Fibroblast of skin of left biceps (primary cell): ENCODE measurements at places on chromosomes 3 and 15.

DNA sequence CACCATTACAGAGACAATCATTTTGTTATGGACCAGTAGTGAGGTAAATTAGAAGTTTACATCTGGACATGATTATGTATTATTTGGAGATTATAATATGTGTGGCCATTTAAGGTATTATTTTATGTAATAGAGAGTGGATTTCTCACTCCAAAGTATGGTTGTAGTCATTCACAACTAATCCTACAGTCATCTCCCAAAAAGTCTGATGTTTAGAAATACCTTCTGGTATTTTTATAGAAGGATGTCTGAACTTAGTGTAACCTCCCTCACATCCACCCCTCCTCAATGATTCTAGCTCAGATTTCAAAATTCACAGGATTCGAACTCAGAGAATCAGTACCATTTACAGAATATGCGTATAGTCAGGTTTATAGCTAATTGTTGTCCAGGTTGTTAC is 346.6 kb upstream of the MEIS2 start:
- peak; percentile 12 for DNase-seq

DNA sequence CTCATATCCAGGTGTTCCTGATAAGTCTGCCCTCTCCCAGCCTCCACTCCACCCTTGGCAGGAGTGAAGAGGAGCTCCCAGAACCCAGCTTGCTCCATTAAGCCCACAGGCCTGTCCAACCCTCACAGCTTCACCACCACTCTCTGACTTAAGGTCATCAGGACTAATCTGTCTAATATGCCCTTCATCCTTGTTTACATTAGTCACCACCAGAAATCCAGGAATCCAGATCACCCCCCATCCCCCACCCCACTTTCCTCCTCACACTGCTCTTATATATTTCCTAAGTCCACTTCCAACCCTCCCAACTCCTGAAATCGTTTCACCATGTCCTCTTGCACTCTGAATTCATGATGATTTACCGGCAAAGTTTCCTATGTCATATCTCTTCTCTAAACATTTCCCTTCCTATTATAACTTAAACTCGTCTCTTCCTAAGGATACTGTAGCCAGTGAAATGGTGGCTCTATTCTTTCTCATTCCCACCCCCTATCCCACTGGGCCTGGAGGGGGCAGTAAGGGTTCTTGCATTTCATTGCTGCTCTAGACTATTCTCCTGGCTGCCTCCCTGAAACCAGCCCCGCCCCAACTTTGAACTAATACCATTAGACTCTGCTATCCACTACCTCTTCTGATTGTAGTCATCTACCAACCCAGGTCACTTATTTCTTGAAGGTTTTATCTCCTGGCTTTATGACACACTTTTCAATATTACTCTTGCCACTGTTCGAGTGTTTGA is 43.4 kb downstream of the PPP2R3A start:
- no peak for DNase-seq

DNA sequence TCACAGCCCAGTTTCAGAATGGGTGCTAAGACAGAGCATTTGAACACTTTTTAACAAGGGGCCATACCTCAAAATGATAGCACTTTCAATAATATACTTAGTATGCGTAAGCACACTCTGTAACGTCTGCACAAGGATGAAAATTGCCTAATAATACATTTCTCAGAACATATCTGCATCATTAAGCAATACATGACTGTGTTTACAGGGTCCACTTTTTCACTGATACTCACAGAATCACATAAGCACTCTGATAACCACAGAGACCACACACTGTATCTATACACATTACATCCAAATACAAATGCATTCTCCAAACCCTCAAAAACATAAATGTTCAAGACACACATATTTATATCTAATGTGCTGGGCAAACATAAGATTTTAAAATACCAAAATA is 79.8 kb downstream of the NR1I2 start:
- DNase-seq: no peak

- no peak for DNase-seq
Observed at GRCh38 chr15:95196176-95196915, 965.0 kb downstream of the MCTP2 start.

DNA sequence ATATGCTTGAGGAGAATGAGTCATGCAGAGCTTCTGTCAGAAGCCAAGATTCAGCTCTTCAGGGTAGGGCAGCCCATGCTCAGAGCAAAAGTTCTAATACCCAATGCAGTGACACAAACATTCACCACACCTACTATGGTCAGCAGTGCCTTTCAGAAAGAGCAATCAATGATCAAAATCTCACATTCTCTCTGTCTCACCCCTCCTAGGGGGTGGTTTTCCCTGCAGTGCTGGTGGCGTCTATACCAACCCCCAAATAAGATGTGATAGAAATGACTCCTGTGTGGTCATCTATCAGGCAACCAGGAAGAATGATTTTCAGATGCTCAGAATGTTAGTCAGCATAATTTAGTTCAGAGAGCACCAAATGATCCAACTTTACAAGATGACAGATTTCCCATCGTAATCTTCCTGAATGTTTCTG is 385.3 kb downstream of the NTRK3 start:
- DNase-seq: peak; percentile 47

GRCh38 chr15:74007820-74008371 is 13.4 kb downstream of the PML start:
- no peak for DNase-seq

DNA sequence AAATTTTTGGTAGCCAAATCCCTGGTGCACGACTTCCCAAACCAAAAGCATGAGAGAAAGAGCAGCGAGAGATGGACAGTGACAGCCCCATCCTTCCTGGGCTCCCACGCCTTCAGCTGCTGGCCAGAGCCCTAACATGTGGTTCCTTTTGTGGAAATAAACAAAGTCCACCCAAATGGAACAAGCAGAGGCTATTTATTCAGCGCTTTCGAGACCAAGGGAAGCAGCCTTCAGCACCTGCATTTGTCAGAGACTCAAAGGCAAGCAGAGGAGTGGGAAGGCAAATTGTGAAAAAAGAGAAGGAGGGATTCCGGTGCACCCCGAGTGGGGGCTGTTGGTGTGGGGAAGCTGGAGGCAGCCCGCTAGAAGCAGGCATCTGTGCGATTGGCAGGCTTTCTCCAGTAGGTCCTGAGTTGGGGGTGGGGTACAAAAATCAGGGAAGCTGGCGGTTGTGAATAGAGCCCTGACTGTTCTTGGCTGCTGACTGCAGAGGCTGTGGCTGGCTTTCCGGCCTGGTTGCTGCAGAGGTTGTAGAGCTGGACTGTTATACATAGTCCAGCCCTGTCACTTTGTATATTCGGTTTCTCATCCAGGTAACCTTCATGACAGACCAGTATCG is 427.2 kb downstream of the OCA2 start:
- DNase-seq: no peak

GRCh38 chr3:57298041-57298440 is 5.6 kb upstream of the ASB14 start:
- no peak for DNase-seq

- peak; percentile 61 for DNase-seq
Observed at GRCh38 chr3:133949438-133949837, 53.8 kb upstream of the RAB6B start.

DNA sequence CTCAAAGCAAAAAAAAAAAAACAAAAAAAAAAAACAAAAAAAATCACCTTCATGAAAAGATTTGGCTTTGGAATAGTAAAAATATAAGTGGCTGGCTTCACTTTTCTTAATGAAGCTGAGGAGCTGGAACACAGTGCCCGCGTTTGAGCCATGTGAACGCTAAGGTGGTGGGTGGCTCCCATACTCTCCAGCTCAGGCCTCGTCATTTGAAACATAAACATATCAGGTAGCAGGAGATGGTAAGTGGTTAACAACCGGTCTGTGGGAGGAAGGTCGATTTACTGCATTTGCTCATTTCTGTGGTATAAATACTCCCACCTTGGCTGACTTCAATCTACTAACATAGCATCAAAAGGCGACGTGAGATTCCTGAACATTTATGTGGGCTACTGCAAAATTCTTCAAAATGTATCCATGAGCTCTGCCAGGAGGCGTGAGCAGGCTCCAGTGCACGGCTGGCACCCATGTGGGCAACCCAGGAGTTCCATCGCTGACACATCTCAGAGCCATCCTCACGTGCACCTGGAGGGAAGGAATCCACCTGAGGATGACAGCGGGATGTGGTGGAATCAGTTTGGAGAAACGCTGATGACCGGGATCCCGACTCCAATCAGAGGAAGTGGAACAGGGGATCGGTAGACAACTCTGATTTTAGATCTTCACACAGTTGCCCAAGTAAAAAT is 157.6 kb downstream of the ATP10A start:
- DNase-seq: no peak

GRCh38 chr3:188574885-188575284 is 420.9 kb downstream of the LPP start:
- DNase-seq: no peak

DNA sequence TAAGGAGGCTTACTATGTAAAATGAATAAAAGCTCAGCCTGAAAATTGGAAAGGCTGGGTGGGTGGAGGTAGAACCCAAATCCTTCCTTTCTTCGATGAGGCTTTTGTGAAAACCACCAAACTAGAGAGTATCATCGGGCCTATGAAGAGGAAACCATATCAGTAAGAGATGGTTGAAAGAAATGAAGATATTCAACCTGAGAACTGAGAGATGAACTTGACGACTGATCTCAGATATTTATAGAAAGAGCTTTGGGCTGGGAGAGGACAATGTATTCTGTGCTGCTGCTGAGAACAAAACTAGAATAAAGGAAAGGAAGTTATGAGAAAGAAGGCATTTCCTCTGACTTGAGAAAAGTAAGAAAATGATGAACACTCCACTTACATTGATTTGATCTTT is 236.6 kb downstream of the KCNH8 start:
- DNase-seq: no peak

GRCh38 chr3:143002083-143002712 is 828 bp downstream of the U2SURP start:
- DNase-seq: no peak

GRCh38 chr3:47163169-47164006 is 525 bp downstream of the SETD2 start:
- DNase-seq: no peak

GRCh38 chr3:76624164-76624563 is 415.7 kb upstream of the ROBO2 start:
- DNase-seq: no peak

- DNase-seq: peak; percentile 35
Observed at GRCh38 chr3:142209655-142210054, 15.7 kb downstream of the GK5 start.

GRCh38 chr3:16338999-16339398 is 74.0 kb downstream of the OXNAD1 start:
- peak; percentile 92 for DNase-seq

GRCh38 chr15:77119446-77119845 is 48.5 kb upstream of the TSPAN3 start:
- DNase-seq: peak; percentile 23

- no peak for DNase-seq
Observed at GRCh38 chr15:90482124-90483011, 47.4 kb upstream of the CRTC3 start.

DNA sequence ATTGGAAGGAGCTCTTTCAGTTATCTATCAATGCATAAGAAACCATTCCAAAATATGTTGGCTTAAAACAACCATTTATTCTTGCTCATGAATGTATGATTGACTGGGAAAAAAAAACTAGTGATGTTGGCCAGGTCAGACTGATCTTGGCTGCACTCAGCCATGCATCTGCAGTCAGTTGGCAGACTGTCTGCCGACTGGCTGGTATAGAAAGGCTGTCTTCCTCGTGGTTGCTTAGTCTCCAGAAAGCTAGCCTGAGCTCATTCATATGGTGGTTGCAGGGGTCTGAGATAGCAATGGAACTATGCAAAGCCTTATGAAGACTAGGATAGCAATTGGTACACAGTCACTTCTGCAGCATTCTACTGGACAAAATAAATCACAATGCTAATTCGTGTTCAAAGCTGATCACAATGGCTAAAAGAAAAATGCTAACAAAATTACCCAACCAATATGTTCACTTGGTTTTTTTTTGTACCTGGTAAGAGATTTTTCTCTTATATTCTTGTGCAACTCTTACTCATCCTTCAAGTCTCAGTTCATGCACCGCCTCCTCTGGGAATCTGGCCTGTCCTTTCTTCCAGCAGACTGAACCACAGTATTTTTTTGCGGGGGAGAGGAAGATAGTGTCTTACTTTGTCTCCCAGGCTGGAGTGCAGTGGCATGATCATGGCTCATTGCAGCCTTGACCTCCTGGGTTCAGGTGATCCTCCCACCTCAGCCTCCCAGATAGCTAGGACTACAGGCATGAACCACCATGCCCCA is 126.8 kb downstream of the KCNAB1 start:
- DNase-seq: no peak

DNA sequence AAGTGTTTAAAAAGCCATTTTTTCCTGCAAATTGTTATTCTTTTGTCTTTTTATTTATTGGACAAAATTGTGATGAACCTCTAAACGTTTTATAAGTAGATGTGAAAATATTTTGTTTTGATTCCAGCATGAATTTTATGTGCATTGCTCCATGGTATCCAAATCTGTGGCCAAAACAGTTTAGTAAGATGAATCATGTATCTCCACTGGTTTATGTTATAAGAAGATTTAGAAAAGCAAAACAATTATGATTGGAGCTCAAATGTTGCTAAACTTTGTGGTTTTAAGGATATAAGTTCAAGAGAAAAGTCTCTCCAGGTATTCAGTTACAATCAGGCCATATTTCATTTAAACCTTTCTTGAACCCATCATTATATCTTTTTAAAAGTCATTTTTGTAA is 80.9 kb downstream of the NECTIN3 start:
- peak; percentile 21 for DNase-seq

- DNase-seq: no peak
Observed at GRCh38 chr15:35445891-35446290, 100.1 kb downstream of the DPH6 start.

- no peak for DNase-seq
Observed at GRCh38 chr3:174863488-174863887, 4.4 kb downstream of the NAALADL2 start.

DNA sequence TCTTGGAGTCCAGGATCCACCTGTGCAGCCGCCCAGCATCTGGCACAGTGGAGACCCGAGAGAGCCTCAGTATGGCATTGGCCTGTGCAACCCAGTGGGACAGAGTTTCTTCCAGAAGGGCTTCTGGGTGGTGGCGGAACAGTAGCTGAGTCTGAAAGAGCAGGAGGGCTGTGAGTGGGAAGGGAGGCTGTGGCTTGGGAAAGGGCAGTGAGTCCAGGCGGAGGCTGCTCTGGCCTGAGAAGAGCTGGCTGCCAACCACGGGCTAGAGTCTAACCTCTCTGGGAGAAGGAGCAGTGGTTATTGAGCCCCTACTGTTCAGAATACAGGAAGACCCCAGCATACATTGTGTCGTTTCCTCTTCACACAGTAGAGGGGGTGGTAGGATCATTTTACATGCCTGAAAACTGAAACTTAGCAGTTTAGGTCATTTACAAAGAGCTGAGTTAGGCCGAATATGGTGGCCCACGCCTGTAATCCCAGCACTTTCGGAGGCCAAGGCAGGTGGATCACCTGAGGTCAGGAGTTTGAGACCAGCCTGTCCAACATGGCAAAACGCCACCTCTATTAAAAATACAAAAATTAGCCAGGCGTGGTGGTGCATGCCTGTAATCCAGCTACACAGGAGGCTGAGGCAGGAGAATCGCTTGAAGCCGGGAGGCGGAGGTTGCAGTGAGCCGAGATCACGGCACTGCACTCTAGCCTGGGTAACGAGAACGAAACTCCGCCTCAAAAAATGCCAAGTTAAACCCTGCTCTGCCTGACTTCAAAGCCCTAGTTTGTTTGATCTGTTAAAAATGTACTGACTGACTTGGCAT is 3.2 kb downstream of the AEN start:
- no peak for DNase-seq

- DNase-seq: no peak
Observed at GRCh38 chr3:143236226-143236964, 116.8 kb downstream of the CHST2 start.

- no peak for DNase-seq
Observed at GRCh38 chr3:78506581-78507195, 1261.1 kb downstream of the ROBO1 start.

GRCh38 chr3:65443739-65444446 is 594.8 kb downstream of the MAGI1 start:
- no peak for DNase-seq
